ENCODE measurements at places on chromosomes 6 and 20. TPM values are rescaled to one million over a fixed set of nuclear protein-coding genes. Genes with fewer than 3 reads are reported as not detected.

DNA sequence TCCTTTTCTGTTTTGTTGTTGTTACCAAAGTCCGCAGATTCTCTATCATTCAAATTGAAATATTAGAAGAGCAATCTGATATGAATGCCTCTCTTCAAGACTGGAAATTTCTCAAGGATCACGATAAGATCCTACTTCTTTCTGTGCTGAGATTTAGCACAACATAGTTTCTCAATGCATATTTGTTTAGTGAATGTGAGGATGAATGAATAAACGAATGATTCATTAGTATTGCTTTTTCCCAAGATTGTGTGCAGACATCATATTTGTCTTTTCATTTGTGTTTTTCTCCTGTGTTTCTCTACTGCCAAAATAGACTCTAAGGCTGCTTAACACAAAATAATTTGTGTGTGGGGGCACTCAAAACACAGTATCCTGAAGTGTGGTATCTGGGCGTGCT is 862.7 kb upstream of the MAP3K7 start:
- no peaks in the 10 kb centered on the region for H3K27me3 ChIP-seq
- no peaks in the 10 kb centered on the region for H3K36me3 ChIP-seq
- H3K27ac ChIP-seq: no peak overlapping the region
- DNase-seq: no peak

DNA sequence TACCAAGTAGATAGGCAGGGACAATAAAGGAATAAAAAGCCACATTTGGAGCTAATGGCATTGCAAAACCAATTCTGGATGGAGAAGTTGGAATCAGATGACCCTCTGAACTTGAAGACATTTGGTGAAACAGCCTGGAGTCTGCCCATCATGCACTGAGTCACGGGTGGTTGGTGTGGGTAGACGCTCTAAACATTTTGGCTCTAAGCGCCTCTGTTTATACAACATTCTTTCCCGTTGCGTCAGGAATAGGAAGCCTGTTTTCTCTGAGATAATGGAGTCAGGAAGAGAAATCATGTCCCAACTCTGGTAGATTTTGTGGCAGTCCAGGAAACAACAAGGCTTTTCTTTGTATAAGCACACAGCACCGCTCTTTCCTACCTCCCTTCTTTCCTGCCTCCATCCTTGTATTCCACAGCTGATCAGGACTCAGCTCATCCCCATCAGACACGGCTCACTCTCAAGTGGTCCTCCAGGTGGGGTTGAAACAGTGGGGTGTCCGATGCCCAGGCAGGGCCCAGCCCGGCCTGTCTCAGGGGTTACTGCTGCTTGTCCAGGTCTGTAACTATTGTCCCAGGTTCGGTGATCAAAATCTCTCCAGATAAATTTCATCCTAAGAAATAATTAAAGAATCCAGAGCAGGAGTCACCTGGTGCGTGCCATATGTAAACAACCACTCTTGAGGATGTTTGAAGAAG is 12.1 kb upstream of the RAMACL start:
- H3K27me3 ChIP-seq: no peaks in the 10 kb centered on the region
- no peak overlapping the region for H3K4me3 ChIP-seq
- DNase-seq: no peak

GRCh38 chr6:1592852-1593251 is 16.9 kb upstream of the FOXC1 start:
- no peaks in the 10 kb centered on the region for H3K27me3 ChIP-seq
- DNase-seq: peak; percentile 15
- no peaks in the 10 kb centered on the region for H3K4me1 ChIP-seq
- no peak overlapping the region for H3K4me3 ChIP-seq
- no peaks in the 10 kb centered on the region for H3K36me3 ChIP-seq

GRCh38 chr6:37615564-37616340 is 81.9 kb downstream of the MDGA1 start:
- DNase-seq: no peak
- H3K27me3 ChIP-seq: no peaks in the 10 kb centered on the region
- H3K4me3 ChIP-seq: no peak overlapping the region

GRCh38 chr6:79713701-79714322 is 82.7 kb downstream of the SH3BGRL2 start:
- no peaks in the 10 kb centered on the region for H3K36me3 ChIP-seq
- no peaks in the 10 kb centered on the region for H3K27me3 ChIP-seq
- DNase-seq: peak; percentile 81
- H3K4me3 ChIP-seq: no peak overlapping the region
- no peaks in the 10 kb centered on the region for H3K4me1 ChIP-seq

- H3K27ac ChIP-seq: no peak overlapping the region
- no peaks in the 10 kb centered on the region for H3K4me1 ChIP-seq
- no peak for DNase-seq
Measured at GRCh38 chr20:45300961-45301360, 5.7 kb upstream of the RBPJL start.

DNA sequence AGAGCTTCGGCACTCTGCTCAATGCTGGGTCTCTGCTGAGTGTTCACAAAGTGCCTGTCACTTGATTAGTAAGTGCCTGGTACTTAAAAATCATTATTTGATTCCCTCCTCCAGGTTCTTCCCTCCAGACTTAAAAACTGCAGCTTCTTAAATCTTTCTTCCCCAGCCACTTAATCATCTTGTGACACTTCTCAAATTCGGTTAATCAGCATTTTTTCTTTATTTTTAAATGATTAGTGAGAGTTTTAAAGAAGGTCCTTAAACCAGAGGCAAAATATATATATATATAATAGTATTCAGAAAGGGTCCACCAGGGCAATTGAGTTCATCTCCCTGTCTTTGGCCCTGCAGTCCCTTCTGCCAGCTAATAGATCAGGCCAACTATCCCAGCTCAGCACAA is 8.0 kb upstream of the BANF2 start:
- no peaks in the 10 kb centered on the region for H3K27me3 ChIP-seq
- DNase-seq: no peak
- no peak overlapping the region for H3K4me3 ChIP-seq
- H3K36me3 ChIP-seq: no peaks in the 10 kb centered on the region
- H3K27ac ChIP-seq: no peak overlapping the region

- H3K4me3 ChIP-seq: no peak overlapping the region
- H3K27ac ChIP-seq: no peak overlapping the region
- peak; percentile 58 for DNase-seq
- peaks cover 3% of the 10 kb centered on the region for H3K4me1 ChIP-seq
Measured at GRCh38 chr6:39496456-39496855, 174.0 kb upstream of the KCNK16 start.

DNA sequence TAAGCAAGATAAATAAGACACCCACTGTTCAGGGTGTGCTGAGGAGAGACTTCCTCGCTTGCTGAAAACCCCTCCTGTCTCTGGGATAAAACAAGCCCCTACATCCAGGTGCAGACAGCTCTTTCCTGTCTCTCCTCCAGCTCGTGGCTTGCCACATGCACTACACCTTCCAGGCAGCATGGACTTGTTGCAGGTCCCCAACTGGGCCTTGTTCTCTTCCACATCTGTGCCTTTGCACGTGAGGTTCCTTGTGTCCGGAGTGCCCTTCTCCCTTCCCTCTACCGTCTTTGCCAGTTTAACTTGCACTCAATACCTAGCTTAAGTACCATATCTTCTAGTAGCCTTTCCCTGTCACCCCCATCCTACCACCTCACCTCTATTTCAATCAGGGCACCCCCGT is 397.6 kb downstream of the RNGTT start:
- H3K4me1 ChIP-seq: no peaks in the 10 kb centered on the region
- H3K4me3 ChIP-seq: no peak overlapping the region
- no peaks in the 10 kb centered on the region for H3K27me3 ChIP-seq
- DNase-seq: no peak
- H3K27ac ChIP-seq: no peak overlapping the region

DNA sequence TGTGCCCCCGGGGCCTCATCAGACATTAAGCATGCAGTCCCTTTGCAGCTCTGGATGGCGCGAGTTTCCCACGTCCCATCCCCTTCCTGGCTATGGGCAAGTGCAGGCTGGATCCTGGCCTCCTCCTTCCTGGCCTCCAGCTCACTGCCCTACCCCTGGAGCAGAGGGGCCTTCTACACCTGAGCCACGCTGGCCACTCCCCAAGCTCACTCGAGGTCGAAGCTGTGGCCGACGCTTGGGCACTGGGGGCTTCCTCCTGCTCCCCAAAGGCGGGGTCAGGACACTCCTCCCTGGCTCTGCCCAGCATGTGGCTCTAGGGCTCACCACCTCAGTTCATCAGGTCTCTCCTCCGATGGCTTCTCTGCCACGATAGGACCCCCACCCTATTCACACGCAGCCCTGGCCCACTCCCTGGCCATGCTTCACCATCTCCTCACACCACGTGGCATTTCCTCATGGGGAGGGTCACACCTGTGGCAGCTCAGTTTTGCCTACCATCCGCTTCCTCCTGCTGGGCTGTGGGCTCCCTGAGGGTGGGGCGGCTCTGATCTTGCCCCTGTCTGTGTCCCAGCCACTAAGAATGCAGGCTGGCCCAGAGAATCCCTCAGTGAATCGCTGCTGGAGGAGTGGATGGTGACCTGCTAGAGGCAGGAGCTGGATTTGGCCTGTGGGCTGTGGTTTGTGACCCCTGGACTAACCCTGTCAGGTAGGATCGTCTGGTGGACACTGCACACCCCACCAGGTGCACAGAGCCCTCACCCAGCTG is 280.7 kb downstream of the TAF4 start:
- H3K4me1 ChIP-seq: no peaks in the 10 kb centered on the region
- no peaks in the 10 kb centered on the region for H3K36me3 ChIP-seq
- H3K27me3 ChIP-seq: no peaks in the 10 kb centered on the region
- no peak for DNase-seq
- no peak overlapping the region for H3K4me3 ChIP-seq
- H3K27ac ChIP-seq: no peak overlapping the region

GRCh38 chr6:87699576-87699975 is 2.5 kb downstream of the AKIRIN2 start:
- H3K36me3 ChIP-seq: no peaks in the 10 kb centered on the region
- H3K4me3 ChIP-seq: peak overlapping the region; percentile 86
- no peak for DNase-seq
- H3K27me3 ChIP-seq: no peaks in the 10 kb centered on the region
- no peak overlapping the region for H3K27ac ChIP-seq

DNA sequence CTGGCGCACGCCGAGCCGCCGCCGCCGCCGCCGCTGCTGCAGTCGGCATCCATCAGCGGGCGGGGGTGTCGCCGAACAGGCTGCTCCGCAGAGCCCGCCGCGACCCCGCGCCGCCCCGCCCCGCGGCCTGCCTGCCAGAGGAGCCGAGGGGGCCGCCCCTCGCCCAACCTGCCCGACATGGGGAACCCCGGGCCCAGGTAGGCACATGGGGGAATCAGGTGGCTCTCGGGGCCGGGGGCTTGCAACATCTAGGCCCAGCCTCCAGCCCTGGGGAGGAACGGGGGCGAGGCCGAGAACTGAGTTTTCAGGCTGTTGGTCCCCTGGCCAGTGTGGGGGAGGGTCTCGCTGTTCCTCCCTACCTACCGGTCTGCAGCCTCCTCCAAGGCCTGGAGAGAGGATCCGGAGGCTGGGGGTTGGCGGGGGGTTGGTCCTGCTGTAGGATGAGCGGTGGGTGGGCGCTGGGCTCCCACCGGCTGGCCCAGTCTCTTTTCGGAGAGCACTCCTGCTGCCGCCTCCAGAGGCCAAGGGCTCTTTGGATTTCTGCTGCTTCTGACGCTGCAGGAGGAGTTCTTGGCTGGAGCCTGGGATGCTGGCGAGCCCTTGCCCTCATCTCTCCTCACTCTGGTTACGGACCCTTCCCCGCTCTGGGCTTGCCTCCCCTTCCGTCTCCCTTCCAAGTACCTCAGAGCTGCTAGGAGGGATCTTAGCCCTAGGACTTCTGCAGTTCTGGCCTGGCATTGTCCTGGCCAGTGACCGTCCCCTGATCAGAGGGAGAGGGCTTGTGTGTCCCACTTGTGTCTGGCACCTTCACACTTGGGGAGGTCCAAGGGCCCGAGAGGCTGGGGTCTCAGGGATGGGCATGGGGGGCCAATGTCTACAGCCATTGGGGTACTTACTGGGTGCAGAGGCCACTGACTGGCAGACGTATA is at the start of gene EPB41L1:
TSS of gene EPB41L1 (plus strand) at position 41 of the 929 bp plus-strand sequence. CDS start 19,038 bp downstream, outside the sequence.
- peak; percentile 68 for DNase-seq
- peak within 1 kb of the TSS; percentile 88 for H3K27ac ChIP-seq
- H3K36me3 ChIP-seq: no peaks in the 10 kb centered on the region

DNA sequence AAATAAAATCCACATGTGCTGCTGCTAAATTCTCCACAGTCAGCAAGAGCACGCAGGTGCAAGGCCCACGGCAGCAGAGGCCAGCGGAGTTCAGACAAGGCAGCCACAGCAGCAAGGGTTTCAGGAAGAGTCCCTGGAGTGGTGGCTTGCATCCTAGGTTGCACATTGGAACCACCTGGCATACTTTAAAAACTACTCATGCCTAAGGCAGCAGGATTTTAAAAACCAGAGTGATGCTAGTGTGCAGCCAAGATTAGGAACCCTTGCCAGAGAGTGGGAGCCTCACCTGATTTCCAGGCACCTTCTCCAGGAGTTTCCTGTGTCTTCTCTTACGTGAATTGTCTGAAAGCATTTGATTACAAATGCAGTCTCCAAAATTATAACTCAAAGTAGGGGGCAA is 104.0 kb upstream of the GPR6 start:
- no peaks in the 10 kb centered on the region for H3K36me3 ChIP-seq
- H3K4me1 ChIP-seq: peaks cover 6% of the 10 kb centered on the region
- no peak overlapping the region for H3K27ac ChIP-seq
- no peak overlapping the region for H3K4me3 ChIP-seq

- H3K27ac ChIP-seq: no peak overlapping the region
- DNase-seq: no peak
- no peaks in the 10 kb centered on the region for H3K4me1 ChIP-seq
- H3K36me3 ChIP-seq: no peaks in the 10 kb centered on the region
Measured at GRCh38 chr6:3328145-3328544, 69.4 kb downstream of the PSMG4 start.

DNA sequence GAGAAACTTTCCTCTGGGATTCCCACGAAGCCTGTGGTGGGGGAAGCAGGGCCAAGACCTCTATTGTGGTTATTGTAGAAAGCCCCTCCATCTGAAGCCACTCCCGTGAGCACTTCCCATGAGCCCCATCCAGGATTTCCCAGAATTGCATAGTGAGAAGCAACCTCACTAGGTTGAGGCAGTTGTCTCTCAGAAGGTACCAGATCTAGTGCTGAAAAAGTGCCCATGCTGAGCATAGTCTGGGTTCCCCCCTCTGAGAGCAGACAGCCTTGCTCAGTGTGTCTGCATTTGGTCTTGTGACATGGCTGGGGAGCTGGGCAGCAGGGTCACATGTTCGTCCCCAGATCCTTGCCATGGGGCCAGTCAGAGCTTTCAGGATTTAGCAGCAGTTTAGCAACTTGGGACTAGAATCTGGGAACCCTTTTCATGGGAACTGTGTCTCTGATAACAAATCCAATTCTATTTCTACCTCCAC is 38.6 kb downstream of the SLC9A8 start:
- H3K4me1 ChIP-seq: no peaks in the 10 kb centered on the region
- H3K27me3 ChIP-seq: no peaks in the 10 kb centered on the region
- no peak for DNase-seq
- H3K27ac ChIP-seq: no peak overlapping the region

DNA sequence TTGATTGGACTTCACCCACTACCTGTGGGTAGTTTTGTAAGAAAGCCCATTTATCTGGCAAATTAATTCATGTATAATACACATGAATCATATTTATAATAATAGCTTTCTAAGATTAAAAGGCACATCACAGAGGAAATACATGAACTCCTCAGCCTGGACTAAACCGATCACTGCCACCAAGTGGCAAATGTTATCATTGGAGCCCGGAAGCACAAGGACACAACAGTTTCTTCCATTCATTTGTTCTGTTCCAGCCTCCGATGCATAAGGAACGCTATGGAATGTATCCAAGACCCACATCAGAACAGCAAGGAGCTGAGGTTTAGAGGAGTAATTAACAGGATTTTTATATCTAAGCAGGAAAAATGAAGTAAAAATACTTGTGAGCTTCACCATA is 13.9 kb upstream of the IPCEF1 start:
- H3K27ac ChIP-seq: no peak overlapping the region
- H3K27me3 ChIP-seq: no peaks in the 10 kb centered on the region
- no peak for DNase-seq

Gene GOPC
- total RNA-seq: 21.4 TPM

Gene MLN
- total RNA-seq: not detected

Gene C20orf141
- total RNA-seq: not detected

Gene OPRM1
- total RNA-seq: not detected

Gene LY6G5C
- 2.5 TPM for total RNA-seq

Gene SLC44A4
- total RNA-seq: 137 TPM

Gene FHL5
- 34.5 TPM for total RNA-seq
